ENCODE measurements at places on chromosomes 11 and 22. TPM values are rescaled to one million over a fixed set of nuclear protein-coding genes. Genes with fewer than 3 reads are reported as not detected.

- H3K27ac ChIP-seq, result no peak overlapping the region
- peaks cover 53% of the 10 kb centered on the region for H3K36me3 ChIP-seq
- DNase-seq, result no peak
- H3K4me1 ChIP-seq, result peaks cover 26% of the 10 kb centered on the region
- H3K27me3 ChIP-seq, result no peaks in the 10 kb centered on the region
Observed at GRCh38 chr11:8692417-8692816, 9.8 kb downstream of the RPL27A start.

- no peak for DNase-seq
- no peak overlapping the region for H3K27ac ChIP-seq
- no peaks in the 10 kb centered on the region for H3K4me1 ChIP-seq
- H3K36me3 ChIP-seq, result no peaks in the 10 kb centered on the region
- no peak overlapping the region for H3K4me3 ChIP-seq
Observed at GRCh38 chr11:129460714-129461113, 85.1 kb downstream of the BARX2 start.

DNA sequence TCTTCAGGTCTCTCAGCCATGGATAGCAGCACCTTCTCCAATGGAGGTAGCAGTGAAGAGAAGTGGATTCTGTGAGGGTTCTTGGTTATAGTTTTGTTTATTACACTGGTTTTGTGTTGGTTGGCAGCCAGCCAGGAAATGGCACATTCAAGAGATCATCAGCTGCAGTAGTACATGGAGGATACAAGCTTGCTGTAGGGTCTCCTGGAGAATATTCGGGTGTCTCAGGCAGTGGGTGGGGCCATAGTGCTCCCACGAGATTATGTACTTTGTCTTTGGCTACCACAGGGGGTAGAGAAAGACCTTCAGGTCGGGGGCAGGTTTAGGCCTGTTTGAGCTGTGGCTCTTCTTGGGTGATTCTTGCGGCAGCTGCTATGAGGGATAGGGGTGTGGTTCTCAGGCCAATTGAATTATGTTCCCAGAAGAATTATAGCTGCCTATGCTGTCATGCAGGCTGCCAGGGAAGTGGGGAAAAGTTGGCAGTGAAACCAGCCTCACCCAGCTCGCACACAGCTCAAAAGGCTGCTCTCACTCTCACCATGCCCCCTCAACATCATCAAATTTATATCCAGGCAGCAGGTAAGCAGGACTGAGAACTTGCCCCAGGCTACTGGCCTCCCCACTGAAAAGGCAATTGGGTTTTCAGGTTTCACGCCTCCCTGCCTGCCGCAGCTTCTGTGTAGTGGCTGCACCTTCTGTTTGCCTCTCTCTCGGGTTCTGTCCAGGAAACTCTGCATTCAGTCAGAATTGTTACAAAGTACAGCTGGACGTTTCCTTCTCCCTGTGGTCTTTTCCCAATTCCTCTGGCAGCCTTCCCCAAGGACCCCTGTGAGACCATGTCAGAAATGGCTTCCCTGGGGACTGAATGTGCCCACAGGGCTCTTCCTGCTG lies 435.5 kb downstream of the LUZP2 start:
- no peaks in the 10 kb centered on the region for H3K27me3 ChIP-seq
- H3K36me3 ChIP-seq, result no peaks in the 10 kb centered on the region
- DNase-seq, result no peak
- no peak overlapping the region for H3K4me3 ChIP-seq

- peaks cover 3% of the 10 kb centered on the region for H3K36me3 ChIP-seq
- H3K4me1 ChIP-seq, result peaks cover 38% of the 10 kb centered on the region
- no peaks in the 10 kb centered on the region for H3K27me3 ChIP-seq
Observed at GRCh38 chr11:78783301-78783700, 208.6 kb upstream of the NARS2 start.

DNA sequence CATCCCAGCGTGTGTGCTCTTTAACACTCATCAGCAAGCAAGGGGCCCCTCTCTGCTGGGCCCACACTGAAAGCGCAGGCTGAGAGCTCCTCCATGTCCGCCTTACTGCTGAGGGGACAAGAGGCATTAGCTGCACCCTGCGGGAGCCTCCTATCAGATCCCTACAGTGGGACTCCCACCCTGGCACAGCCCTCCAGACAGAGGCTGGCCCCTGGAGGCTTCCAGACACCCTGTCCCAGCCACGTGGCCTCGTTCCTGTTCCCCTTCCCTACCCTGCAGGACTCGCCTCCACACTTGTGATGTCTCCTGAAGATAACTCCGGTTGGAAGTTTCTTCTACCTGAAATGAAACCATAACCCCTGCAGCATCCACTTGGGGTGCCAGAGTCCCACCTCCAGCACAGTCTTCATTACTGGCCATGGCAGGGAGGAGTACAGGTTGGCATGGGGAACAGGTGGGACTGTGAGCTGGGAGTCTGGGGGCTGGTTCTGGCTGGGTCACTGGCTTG lies 5.0 kb upstream of the SH3BP1 start:
- H3K4me3 ChIP-seq, result peak overlapping the region; percentile 26
- no peaks in the 10 kb centered on the region for H3K36me3 ChIP-seq
- peaks cover 48% of the 10 kb centered on the region for H3K4me1 ChIP-seq
- peak overlapping the region; percentile 86 for H3K27ac ChIP-seq

DNA sequence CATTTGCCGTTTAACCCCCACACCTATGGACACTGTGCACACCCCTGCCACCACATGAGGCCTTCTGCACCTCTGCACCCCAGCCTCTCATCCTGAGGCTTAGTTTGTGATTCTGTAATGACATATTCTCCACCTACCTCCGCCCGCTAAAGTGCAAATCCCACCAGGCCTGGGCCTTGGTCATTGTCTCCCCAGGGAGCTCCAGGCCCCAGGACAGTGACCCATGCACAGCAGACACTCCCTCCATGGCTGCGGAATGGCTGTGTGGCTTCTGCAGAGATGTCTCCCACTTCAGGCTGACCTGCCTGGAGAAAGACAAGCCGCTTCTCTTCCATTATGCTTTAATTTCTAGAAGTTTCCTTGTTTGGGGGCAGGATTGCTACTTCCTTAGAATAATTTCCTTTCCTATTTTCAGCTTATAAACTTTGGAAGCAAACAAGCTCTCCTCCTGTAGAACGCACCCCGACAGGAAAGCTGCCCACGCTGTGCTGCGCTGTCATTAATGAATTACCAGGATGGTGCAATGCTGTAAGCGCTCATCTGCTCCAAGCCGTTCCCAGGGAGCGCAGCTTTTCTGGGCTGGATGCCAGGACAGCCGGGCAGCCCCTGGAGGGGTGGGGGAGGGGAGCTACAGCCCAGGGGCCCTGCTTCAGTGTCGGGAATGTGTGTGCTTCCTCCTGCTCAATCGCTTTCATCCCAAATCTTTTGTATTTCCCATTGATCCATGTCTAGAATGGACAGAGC lies 618.0 kb downstream of the BRD1 start:
- H3K36me3 ChIP-seq, result no peaks in the 10 kb centered on the region
- H3K27ac ChIP-seq, result no peak overlapping the region
- no peaks in the 10 kb centered on the region for H3K4me1 ChIP-seq
- H3K27me3 ChIP-seq, result no peaks in the 10 kb centered on the region

Gene MGAT3
- 9.4 TPM for total RNA-seq

Gene JHY
- 8.6 TPM for total RNA-seq

Gene SLC39A13
- 98.7 TPM for total RNA-seq

All from osteocyte (in vitro differentiated cells).